HS-5 (cell line): ENCODE measurements at places on chromosomes 12 and 14.

DNA sequence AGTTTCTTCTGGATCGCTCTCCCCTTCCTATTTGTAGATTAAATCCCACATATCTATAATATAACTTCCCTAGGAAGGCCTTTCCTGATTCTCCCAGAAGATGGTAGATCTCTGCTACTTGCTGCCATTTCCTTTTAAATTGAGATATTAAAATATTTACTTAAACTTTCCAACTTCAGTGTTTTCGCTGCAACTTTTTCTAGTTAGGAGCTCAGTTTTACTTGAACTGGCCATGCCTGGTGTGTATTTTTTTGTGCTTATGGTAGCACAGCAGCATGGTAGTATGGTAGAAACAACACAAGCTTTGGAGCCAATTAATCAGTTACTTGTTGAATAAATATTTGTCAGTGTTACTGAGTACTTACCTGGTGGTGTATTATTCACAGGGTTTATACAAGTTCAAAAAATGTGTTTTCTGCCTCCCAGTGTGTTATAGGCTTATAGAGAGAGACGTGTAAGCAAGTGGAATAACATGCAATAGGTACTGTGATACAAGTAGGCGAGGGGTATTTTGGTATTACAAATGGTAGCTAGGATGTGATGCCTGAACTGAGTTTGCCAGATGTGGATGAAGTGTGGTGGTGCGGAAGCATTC lies 2.9 kb downstream of the POLR3B start:
- DNase-seq = no peak

DNA sequence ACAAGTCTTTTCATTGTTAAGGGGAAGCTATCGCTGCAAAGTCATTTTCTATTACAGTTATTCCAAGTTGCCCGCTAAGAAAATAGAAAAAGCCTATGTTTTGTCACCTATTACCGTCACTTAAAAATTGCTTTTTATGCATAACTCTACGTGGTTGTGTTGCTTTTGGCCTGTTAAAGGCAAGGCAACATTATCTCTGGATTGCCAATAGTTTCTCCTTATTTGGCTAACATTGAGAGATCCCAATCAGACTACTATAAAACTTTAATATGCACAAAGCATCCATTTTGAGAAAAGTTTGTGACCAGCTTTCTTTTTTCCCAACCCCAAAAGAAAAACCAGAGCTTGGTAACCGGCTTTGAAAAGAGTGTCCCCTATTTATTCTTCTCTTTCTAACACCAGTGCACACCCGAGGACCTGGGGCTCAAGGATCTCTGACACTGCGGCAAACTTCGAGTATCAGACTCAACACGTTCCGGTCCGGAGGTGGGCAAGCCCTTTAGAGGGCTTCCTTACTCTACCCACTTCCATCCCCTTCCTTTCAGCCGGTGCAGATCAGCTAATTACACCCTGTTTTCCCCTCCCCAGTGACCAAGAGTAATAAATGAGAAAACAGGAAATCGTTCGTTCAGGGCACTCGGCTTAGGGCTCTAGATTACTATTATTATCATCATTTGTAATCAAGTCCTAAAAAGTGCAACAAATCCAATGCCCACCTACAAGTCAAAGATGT lies 1.2 kb downstream of the PPP1R12A start:
- no peak for DNase-seq

DNA sequence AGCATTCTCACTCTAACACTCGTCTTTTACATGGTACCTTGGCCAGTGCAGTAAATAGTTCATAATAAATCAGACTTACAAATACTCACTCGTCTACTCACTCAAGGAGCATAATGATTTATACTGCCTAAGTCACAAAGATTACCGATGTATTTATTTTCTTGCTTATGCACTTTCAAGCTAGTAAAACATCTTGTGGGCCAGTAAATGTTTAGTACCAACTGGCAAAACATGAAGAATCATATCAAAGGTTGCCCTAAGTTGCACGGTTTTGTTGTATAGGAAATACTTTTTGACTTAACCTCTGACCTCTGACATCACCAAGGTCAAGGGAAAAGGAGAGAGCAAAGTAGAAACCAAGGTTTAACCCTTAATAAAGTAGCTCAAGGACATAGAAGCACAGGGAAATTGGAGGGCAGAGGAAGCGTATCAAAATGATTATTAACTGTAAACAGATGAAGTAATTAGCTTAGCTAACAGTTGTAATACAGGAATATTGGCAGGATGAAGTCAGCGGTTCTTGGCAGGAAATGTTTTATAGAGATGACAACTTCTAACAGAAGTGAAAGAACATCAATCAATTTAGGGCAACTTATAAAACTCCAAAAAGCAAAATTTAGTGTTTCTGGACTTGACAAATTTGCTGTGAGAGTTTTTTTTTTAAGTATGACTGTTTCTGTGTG lies 131.9 kb downstream of the HMGA2 start:
- no peak for DNase-seq

DNA sequence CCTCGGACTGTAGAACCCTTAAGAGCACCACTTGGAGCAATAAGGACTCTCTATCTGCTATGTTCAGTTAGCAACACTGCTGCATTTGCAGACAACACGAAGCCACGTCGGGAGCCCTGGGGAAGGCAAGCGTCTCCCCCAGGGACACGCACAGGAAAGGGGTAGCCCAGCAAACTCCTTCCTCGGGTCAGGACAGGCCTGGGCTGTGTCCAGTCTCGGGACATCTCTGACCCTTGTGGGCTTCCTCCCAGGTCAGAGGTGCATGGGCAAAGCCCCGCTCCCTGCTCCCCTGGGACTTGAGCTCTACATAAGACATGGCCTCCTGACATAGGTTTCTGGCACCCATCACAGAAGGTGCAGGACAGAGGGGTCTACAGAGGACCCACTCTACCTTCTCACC lies 119.5 kb downstream of the PIWIL1 start:
- DNase-seq = no peak

DNA sequence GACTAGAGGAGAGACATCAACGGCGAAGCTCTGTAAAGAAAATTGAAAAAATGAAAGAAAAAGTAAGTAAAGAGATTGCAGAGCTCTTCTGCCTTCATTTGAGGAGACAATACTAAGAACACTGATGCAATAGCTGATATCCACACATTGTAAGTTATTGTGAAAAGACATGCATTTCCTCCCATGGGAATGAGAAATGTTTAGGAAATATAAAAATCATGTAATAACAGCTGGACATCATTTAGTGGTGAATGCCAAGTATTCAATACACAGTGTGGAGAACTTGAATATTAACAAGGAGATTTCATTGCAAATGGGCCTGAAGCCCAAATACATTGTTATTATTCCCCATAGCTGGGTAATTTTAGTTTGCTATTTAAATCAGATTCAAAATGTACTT lies 179.2 kb downstream of the KICS2 start:
- peak; percentile 43 for DNase-seq

DNA sequence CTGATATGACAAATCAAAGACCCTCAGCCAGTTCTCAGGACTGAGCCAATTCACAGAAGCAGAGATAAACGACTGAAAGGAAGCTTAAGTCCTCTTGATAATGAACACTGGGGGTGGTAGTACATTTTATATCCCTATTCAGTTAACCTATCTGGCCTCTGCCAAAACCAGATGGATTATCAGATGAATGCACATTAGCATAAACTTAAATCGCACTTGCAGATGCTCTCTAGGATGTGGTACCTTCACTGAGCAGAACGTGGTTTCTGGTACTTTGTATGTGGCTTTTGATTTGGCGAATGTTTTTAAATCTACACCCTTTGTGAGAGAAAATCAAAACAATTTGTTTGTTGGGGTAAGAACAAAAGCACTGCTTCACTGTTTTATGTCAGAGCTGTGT lies 21.1 kb upstream of the TAS2R14 start:
- no peak for DNase-seq

- DNase-seq = no peak
These were observed 46.6 kb downstream of the SUSD6 start for GRCh38 chr14:69657950-69658355.

- no peak for DNase-seq
These were observed 200.6 kb downstream of the ANO4 start for GRCh38 chr12:100995201-100995600.

GRCh38 chr12:105219261-105220028 lies 16.5 kb downstream of the APPL2 start:
- no peak for DNase-seq

GRCh38 chr14:95305145-95305544 lies 14.6 kb downstream of the CLMN start:
- no peak for DNase-seq

GRCh38 chr12:47824198-47824597 lies 4.5 kb upstream of the HDAC7 start:
- DNase-seq = no peak

DNA sequence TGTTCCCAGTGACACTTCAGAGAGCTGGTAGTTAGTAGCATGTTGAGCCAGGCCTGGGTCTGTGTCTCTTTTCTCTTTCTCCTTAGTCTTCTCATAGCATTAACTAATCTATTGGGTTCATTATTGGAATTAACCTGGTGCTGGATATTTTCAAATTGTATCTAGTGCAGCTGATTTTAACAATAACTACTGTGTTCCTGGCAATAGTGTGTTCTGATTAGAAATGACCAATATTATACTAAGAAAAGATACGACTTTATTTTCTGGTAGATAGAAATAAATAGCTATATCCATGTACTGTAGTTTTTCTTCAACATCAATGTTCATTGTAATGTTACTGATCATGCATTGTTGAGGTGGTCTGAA lies 3.0 kb downstream of the FOS start:
- DNase-seq = no peak

- DNase-seq = peak; percentile 76
These were observed 49.2 kb downstream of the TESPA1 start for GRCh38 chr12:54935235-54935951.

GRCh38 chr12:47758834-47759690 lies at the start of gene RAPGEF3:
Gene RAPGEF3 (minus strand): TSS chr12:47758880. CDS start chr12:47758556, 324 bp downstream.
- DNase-seq = peak; percentile 49

DNA sequence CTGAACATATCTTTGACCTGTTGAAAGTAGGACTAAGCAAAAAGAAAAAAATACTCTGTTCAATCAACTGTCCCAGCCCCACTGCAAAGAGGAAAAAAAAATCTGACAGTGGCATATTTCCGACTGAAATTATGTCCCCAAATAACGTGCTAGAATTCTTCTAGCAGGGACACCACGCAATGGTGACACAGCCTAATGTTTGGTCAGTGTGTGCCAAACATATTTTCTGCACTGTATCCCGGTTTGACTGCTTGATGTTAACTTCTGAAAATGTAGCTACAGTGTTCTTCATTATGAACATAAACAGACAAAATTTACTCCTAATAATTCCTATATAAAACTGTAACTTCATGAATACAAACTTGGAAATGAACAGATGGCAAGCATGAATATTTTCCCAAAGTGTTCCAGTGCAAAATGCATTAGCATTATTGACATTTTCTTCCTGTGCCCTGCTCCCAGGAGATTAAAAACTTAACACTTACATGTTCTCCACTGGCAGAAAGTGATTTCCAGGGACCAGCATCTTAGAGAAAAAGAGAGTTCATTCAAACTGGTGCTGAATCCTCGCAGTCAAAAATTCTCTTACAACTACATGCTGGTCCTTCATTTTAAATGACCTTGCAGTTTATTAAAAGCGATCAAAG lies 72.4 kb upstream of the SYT1 start:
- no peak for DNase-seq

- no peak for DNase-seq
These were observed 68.8 kb upstream of the PRIMA1 start for GRCh38 chr14:93857081-93857480.

DNA sequence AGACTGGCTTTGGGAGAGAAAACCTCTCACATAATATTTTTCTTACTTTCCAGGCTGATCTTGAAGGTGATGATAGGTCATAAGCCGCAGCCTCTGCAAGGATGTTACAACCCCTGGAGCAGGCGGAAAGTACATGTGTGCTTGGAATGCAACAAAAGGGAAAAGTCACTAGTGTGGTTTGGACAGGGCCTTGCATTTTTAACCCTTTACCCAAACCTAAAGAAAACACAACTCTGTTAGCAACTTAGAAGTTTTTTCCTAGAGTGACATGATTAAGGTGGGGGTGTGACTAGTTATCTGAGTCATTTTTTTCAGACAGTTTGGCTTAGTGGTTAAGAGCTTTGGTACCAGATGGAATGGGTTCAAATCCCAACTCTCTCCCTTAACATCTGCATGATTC lies 97.0 kb downstream of the TMEM30B start:
- peak; percentile 78 for DNase-seq

DNA sequence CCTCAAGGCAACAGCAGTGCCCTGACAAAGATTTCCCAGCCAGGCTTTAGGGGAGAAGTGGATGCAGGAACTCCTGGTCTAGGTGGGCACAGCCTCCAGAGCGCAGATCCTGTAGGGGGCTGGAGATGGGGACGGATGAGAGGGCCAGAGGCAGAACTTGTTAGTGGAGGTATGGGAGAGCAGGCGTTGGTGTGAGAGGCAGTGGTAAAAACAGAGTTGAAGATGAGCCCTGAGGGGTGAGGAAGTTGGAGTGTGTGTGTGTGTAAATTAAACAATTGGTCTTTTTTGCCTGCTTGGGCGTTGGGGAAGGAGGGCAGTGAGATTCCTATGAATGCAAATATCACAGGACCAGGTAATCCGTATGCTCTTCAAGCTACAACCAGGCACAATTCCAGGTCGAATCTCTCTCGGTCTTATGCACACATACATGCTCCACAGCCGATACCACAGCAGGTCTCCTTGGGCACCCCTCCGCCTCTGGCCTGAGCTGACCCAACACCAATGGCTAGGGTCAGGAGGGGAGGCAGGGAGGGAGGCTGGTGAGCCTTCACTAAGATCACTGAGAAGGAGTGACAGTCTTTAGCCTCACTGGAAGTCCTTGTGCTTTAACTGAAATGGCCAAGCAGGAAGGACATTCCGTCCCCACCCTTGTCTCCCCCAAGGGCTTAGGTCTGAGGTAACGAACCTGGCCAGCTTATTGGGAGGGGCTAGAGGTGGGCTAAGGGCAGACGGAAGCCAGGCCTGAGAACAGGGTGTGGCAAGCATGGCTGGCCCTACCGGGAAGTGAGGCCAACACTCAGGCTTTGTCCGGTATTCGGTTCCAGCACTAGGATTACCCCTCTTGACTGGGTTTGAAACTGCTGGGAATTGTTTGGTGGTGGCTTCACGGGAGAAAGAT lies 1.5 kb upstream of the KRT7 start:
- no peak for DNase-seq

DNA sequence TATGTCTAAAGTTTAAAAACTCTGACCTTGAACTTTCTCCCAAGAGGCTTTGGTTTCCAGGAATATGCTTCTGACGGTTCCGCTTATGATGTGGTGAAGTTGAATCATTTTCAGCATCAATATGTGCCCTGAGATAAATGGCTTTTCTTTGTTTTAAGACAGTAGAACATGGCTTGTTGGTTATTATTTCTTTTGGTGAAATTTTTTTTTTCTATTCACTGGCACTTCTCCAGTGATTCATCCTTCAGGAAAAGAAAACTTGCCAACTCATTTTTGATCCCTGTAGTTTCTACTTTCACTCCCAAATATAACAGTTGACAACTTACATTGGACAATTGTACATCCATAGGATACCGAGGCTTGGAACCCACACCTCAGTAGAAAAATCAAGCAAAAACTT lies 1301.2 kb upstream of the FLRT2 start:
- DNase-seq = no peak

- DNase-seq = no peak
These were observed 29.2 kb downstream of the RPH3A start for GRCh38 chr12:112820796-112821195.

GRCh38 chr12:46770501-46771183 lies 55.2 kb downstream of the SLC38A4 start:
- peak; percentile 19 for DNase-seq
